ENCODE measurements at places on chromosomes 7 and 10.

DNA sequence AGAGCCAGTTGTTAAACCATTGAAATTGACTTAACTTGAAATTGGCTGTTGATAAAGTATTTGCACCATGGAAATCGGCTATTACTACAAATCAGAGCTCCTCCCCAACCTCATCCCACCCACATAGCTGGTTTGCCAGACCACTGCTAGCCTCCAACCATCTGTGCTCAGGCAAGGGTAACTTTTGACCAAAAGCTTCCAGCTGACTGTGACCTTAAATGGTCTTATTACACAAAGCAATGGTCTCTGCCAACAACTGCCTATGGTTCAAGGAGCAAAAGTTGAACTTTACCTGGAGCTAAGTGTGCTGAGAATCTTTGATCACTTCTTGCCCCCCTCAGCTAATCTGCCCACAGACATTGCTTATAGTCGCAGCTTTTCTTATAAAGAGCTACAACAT is 48.5 kb upstream of the ADRB1 start:
- no peak for DNase-seq

GRCh38 chr10:23111517-23112286 is 16.3 kb downstream of the MSRB2 start:
- no peak for DNase-seq

DNA sequence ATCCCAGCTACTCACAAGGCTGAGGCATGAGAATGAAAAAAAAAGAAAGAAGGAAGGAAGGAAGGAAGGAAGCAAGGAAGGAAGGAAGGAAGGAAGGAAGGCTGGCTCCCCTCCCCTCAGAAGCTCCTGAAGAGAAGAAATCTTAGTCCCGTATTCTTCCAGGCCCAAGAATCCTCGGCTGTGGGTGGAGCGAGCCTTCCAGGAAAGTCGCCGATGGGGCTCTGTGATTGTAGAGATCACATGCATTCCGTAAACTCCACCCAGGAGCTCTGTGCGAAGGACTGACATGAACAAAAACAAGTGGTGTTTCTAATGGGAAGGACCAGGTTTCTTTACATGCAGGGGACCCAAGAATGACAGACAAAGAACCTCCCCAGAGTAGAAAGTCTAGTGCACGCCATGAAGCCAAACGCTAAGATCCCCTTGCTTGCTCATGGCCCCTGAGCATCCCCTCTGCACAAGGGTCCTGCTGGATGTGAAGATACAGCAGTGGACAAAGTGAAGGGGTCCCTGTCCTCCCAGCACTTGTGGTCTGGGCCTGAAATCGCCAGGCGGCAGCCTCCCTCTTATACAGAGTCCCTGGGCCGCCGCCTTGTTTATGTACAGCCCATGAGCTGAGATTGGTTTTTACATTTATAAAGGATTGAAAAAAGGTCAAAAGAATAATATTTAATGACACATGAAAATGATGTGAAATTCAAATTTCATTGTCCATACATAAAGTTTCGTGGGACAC is 25.2 kb downstream of the CNPY1 start:
- DNase-seq: no peak

- DNase-seq: no peak
These were observed 161.7 kb downstream of the NRBF2 start for GRCh38 chr10:63294781-63295180.

DNA sequence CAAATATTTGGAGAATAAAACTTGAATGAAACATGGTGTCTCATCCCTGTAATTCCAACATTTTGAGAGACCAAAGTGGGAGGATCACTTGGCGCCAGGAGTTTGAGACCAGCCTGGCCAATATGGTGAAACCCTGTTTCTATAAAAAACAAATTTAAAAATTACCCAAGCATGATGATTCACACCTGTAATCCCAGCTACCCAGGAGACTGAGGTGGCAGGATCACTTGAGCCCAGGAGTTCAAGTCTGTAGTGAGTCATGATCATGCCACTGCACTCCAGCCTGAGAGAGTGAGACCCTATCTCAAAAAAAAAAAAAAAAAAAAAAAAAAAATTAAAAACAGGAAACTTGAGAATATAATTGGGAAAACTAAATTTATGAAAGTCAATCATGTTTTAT is 481.1 kb downstream of the SEMA3D start:
- no peak for DNase-seq

GRCh38 chr7:34406848-34407530 is 251.0 kb upstream of the NPSR1 start:
- no peak for DNase-seq

- no peak for DNase-seq
These were observed 638.1 kb upstream of the POT1 start for GRCh38 chr7:125567686-125568085.

- no peak for DNase-seq
These were observed 75.9 kb downstream of the ADARB2 start for GRCh38 chr10:1661416-1661815.
